ENCODE measurements at places on chromosomes 11 and 22.
A peak's percentile ranks its signal among the peaks of the same experiment; 100 is the strongest.

GRCh38 chr11:109680127-109680526 is 258.1 kb downstream of the C11orf87 start:
- DNase-seq, result no peak

DNA sequence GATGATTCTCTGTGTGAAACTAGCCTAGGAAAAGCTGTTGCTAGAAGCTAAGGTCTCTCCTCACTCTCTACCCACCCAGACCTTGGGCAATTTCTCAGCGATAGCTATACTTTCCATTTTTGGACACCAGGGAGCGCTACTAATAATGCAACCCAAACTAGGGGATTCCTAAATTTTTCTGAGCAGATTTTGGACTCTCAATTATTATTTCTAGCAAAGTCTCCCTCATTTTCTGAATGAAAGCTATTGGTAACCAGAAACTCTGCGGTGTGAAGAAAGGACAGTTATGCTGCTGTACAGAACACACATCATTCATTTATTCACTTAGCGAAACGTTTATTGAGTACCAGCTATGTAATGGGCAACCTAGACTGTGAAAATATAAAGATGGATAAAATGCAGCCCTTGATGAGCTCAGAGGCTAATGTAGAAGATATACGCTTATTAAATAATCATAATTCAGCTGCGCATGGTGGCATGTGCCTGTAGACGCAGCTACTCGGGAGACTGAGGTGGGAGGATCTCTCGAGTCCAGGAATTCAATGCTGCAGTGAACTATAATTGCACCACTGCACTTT is 6.1 kb upstream of the STIM1 start:
- no peak for DNase-seq

DNA sequence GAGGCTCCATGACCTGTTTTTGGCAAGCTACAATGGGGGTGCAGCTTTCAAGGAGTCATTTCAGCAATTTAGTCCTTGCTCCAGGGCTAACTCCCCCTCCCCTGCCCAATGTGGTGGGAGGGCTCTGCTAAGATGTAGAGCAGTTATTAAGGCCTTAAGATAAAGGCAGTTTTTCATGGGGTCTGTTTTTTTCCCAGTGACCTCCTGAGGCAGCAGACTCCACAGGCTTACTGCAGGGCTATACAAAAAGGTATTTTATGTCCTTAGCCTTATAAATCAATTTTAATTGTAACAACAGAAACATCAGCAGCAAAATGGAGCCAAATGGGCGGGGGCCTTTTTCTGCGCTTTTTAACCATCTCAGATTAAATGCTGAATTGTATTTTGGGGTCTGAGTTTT is 192.3 kb downstream of the KIRREL3 start:
- DNase-seq, result no peak

- no peak for DNase-seq
Measured at GRCh38 chr11:62553080-62553838, 6.7 kb upstream of the AHNAK start.

DNA sequence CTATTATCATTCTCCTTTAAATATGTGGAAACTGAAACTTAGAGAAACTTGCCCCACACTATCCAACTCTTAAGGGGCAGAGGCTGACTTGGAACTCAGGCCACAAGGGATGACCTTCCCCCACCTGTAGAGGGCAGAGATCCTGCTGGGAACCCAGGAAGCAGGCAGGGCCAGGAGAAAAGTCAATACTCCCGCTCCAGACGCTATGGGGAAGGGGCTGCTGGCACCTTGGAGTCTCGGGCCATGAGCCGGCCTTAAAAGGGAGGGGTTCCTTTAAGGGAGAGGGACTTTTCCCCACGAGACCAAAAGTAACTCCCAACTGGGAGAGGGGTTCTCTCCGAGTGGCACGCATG is 620 bp upstream of the ANO5 start:
- no peak for DNase-seq

DNA sequence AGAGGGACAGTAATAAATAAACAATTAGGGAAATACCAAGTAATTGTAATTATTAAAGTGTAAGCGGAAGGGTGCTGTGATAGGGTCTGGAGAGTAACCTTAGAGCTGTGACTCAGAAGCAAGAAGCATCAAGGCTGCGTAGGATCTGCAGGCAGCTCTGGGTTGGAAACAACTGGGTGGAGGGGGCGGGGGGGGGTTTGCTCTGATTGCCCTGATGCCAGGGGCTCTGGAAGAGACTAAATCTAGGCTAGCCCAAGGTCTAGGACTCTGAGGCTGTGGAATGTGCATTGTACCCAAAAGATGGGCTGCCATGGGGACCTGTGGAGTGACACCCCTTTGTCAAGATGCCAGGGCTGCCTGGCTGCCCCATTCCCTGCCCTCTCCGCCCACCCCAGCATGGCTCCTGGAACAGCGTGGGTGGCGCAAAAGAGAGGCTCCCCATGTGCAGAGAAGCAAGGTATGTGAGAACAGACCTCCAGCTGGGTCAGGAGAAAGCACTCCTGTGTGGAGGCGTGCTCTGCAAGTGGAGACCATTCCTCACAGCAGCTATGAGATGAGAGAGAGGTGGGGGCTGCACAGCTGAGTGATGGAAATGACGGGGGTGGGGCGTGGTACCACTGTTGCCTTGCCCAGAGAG is 101.1 kb upstream of the CRYBB3 start:
- no peak for DNase-seq

GRCh38 chr11:19650467-19650866 is 62.2 kb upstream of the NAV2 start:
- DNase-seq, result no peak

DNA sequence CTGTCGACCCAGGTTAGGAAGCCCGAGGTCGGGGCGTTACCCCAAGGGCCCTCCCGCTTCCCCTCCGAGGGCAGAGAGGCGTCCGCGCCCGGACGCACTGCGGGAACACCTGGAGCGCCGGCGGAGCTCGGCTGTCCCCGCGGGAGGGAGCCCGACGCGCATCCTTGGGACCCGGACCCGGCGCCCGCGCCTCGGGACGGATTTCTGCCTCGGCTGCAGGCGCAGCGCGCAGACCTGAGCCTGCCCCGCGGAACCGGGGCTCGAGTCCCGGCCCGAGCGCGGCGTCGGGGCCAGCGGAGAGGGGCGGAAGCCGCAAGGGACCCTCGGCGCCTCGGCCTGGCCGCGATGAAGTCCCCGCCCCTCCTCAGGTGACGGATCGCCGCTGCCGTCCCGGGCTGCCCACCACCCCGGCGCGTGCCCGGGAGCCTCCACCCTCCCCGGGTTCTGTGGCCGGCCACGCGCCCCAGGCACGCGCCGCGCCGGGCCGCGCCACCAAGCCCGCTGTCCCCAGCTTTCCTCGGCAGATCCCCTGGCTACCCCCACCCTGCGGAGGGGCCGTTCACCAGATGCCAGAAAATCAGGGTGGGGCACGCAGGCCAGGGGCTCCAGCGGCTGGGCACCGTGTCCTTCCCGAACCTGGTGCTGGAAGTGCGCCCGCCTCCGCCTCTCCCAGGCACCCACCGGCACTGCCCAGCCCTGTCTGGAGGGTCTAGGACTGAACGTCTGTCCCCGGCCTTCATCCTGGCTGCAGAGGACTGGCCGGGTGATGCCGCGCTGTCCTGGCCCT is 410 bp downstream of the GLB1L3 start:
- DNase-seq, result peak; percentile 19

DNA sequence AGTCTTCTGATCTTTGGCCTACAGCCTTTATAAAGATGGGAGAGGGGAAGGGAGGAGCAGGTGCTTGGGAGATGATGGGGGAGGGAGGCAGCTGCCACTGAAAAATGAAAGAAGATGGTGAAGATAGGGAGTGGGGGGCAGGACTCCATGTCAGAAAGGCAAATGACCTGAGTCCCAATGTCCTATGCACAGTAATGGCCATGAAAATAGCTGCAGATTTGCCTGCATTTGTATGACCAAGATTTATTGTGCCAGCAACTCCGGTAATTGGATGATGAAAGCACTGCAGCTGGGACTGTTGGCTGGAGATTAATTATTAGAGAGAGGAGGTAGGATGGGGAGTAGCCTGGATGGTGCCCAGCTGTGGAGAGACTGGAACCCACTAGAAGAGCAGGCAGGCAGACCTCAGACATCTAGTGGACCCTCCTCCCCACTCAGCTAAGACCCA is 36.1 kb downstream of the NEU3 start:
- no peak for DNase-seq

DNA sequence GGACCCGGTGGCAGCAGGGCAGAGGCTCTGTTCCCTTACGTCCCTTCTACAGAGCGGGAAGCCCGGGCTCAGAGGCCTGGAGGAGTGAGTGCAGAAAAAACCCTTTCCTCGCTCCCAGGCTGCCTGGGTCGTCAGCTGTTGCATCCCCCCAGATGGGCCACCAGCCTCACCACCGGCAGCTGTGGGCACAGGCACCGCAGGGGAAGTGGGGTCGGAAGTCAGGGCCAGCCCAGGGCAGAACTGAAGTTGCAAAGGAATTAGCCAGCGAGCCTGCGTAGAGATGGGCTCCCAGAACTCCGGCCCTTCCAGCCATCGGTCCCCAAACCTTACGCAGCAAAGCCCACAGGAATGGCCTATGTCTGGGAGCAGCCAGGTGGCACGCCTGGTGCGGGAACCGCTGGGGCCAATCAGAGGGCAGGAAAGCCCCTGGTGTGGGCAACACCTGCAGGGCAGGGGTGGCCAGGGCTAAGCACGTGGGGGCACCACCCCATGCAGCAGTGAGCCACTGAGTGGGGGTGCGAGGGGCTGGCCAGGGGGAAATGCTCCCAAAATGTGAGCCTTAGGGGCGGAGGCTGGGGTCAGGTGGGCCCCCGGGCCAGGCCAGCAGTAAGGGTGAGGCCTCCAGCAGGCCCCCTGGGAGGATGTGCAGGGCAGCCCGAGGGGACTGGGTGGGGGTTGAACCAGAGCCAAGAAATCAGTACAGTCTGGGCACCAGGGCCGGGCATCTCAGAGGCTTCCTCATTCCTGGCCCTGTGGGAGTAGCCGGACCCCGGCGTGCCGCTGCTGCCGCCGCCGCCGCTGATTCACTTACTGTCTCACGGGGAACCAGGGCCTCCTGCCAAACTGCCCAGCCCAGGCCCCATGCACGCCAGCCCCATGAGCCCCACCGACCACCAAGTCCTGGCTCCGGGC is 58.2 kb downstream of the WNT7B start:
- no peak for DNase-seq

GRCh38 chr22:48153726-48154125 is 1391.3 kb downstream of the TBC1D22A start:
- DNase-seq, result no peak
